Foreskin fibroblast (primary cell): ENCODE measurements at places on chromosomes 7 and 10.

DNA sequence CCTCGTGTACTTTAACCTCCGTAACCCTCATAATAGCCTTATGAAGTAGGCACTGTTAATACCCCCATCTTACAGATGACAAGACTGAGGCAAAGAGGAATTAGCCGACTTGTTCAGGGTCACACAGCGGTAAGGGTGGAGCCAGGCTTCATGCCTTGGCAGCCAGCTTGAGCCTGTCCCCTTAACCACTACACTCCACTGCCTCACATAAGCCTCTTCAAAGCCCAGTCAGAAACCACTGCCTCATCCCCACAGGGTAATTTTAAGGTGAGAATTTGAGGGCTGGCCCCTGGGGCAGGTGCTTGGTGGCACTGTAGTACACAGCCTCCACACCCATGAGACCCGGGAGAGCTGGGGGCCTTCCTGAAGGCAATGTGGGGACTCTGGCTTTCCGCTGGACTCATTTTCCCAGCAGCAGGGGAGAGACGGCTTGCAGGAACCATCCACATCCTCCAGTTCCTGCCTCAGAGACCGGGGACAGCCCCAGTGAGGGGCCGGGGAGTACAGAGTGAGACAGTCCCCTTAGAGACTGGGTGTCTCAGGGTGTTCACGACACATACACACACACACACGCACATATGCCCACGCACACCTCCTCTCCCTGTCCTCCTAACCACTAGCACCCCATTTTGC, 7.6 kb upstream of the C10orf105 start:
- no peak for DNase-seq

DNA sequence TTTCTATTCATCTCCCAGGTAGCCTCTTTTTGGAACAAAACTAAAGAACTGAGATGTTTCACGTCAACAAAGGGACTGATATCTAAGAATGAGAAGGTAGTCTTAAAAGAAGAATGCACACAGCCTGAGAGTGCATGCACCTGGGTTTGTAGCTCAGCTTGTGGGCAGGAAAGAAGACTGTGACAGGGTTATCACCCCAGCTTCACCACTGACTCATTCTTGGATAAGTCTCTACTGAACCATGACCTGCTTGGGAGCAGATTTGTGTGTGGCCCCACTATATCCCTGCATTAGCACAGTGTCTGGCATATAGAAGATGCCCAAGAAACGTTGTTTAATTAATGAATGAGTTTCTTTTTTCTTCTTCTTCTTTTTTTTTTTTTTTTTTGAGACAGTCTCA, 187.5 kb downstream of the GPAM start:
- DNase-seq = no peak

- peak; percentile 19 for DNase-seq
Observed at GRCh38 chr7:83306502-83306901, 143.8 kb upstream of the PCLO start.

- peak; percentile 8 for DNase-seq
Observed at GRCh38 chr10:99457813-99458212, 27.4 kb upstream of the GOT1 start.

- no peak for DNase-seq
Observed at GRCh38 chr7:46424934-46425333, 503.9 kb upstream of the IGFBP3 start.

DNA sequence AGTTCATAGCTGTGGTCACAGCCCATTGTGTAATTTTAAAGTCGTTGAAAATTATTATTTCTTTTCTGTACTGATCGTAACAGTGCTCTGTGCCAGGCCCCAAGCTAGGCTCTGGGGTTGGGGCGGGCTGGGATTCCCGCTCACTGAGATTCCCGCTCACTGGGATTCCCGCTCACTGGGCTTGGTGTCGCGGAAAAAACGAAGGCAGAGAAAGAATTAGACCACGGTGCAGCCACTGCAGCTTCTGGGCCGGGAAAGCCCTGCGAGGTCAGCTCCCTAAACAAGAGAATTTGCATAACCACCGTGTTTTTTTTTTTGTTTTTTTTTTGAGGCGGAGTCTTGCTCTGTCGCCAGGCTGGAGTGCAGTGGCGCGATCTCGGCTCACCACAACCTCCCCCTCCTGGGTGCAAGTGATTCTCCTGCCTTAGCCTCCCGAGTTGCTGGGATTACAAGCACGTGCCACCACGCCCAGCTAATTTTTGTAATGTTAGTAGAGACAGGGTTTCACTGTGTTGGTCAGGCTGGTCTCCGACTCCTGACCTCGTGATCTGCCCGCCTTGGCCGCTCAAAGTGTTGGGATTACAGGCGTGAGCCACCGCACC, 31.2 kb downstream of the FOXK1 start:
- DNase-seq = peak; percentile 56

DNA sequence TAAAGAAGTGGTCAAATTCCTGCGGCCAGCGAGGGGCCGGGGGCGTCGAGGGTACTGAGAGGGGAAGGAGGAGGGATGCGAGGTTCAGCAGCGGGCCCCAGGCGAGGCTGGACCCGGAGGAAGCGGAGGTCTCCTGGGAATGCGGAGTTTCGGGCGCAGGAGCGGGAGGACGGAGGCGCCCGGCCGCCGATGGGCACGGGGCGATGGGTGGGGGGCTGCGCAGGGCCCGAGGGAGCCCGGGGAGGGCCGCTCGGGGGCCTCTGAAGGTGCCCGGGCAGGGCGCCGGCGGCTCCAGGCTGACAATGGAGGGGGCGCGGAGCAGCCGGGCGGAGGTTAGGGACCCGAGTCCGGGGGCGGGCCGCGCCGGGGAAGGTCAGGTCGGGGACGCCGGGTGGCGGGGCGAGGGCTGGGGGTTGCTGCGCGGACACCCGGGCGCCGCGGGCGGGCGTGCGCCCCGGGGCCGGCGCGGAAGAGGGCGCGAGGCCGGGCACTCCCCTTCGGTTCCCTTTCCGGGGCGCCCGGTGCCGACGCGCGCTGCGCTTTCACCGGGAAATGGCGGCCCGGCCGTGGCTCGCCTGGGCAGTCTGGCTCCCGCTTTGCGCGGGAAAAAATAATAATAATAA, 683 bp downstream of the MACROH2A2 start:
- DNase-seq = no peak

- DNase-seq = no peak
Observed at GRCh38 chr7:118511146-118511545, 286.6 kb downstream of the ANKRD7 start.

DNA sequence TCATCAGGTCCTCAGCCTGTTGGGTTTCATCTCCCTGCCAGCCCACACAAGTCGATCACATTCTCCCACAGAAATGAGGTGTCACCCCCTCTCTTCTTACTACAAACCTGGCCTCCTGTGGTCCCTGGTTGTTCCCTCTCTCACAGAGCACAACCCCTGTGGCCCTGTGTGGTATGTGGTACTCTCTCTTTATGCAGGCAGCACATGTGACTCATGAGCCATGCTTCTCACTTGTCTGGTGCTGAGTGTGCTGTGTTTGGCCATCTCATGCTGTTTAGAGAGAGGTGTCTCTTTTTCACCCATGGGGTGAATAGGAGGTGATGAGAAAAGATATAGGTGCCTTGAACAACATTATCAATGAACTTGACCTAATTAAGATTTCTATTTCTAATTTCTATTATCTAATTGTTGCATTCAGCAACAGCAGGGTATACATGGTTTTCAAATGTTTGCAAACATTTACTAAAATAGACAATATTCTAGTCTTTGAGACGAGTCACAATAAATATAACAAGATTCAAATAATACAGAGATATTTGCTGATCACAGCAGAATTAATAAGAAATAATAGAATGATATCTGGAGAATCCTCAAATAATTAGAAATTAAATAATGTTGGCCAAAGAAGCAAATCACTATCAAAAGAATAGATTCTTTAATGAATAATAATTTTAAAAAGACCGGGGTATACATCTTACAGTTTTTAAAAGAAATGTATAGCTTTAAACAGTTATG, 633.8 kb upstream of the IGFBP3 start:
- peak; percentile 75 for DNase-seq

DNA sequence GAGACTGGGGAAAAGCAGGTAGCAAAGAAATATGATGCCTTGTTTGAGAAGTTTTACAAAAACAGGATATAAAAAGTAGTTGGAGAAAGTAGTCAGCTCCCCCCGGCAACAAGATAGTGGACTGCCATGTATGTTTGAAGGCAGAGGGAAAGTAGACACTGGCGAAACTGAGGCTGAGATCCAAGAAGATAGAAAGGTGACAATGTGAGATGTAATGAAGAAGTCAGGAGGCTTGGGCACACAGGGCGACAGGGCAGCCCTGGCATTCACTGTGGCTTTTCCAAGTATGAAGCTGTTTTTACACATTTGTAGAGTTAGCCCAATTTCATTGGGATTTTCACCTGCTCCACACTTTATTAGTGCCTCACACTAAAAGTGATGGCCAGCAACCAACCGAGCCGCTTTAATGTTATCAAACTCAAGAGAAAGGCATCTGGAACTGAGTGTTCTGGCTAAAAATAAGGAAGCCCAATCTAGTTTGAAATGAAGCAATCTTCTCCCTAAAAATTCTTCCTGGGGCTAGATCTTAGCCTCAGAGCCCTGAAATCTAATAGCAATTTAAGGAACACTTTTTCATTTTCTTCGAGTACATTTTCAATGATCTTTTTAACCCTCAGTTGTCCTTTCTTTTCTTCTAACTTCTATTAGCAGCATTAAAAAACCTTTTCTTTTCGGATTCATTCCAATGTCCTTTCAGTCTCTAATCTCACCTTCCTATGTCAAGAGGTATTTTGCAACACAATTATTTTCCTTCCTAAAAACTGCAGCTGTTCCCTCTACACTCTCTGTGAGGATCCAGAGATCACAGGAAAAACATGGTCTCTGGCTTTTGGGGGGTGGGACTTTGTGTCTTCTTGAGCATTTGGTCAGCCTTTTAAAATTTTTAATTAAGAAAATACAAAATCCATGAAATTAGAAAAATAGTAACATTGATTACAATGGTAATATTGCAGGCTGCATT, 108.0 kb downstream of the RNLS start:
- no peak for DNase-seq

DNA sequence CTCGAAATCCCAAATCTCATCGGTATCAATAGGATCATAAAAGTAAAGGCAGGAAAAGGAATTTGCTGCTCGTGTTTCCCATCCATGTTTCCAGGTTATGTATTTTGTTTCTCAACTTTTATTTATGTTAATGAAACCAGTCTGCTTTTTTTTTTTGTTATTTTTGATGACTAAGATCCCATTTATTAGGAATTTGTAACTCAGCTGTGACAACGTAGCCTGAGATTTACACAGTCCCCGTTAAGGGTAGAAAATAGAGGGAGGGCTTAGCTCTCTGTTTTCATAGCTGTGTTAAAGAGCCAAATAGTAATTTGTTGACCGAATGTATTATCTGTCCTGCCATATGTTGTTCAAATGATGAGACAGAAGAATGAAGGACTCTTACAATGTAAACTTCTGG, 164.0 kb downstream of the MGMT start:
- no peak for DNase-seq

- DNase-seq = no peak
Observed at GRCh38 chr10:99540657-99541531, 8.2 kb downstream of the NKX2-3 start.

GRCh38 chr10:22760025-22760424, 45.6 kb upstream of the PIP4K2A start:
- no peak for DNase-seq

- DNase-seq = no peak
Observed at GRCh38 chr7:63077841-63078240, 920.8 kb upstream of the ZNF722 start.

DNA sequence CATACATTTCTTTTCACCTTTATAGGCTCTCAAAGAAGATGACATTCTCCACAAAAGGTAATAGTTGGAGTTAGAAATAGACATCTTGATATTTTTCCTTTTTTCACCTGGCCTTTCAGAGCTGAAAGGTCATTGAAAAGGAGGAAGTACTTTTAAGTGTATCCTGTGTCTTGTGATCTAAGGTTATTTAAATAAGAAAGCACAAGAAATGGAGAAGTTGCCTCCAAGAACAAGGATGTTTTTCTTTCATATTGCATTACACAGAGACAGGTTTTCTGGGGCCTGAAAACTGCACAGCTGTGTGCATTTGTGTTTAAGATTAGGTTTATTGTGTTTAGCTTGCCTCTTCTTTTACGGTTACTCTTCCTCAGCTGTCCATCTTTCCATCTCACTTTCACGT, 103.4 kb upstream of the SEMA3D start:
- no peak for DNase-seq

DNA sequence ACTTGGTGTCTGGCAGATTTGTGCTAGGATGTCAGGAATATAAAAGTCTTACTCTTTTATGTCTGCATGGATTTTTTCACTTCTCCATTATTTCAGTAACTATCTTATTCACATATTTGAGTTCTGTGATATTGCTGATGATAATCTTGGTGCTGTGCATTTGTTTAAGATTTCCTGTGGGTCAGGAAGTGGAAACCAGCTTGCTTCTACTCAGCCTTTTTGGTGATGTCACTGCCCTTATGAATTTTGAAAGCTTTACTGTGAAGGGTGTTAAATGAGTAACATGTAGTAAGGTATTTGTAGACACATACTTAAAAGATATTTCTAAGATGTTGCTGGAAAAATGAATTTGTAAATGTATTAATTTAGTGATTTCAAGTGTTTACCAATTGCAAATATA, 69.5 kb upstream of the VOPP1 start:
- DNase-seq = no peak

GRCh38 chr10:48573045-48573444, 31.8 kb downstream of the ARHGAP22 start:
- no peak for DNase-seq

GRCh38 chr10:62388328-62388727, 14.2 kb downstream of the ZNF365 start:
- no peak for DNase-seq

GRCh38 chr7:36207451-36208291, 54.6 kb downstream of the EEPD1 start:
- no peak for DNase-seq

DNA sequence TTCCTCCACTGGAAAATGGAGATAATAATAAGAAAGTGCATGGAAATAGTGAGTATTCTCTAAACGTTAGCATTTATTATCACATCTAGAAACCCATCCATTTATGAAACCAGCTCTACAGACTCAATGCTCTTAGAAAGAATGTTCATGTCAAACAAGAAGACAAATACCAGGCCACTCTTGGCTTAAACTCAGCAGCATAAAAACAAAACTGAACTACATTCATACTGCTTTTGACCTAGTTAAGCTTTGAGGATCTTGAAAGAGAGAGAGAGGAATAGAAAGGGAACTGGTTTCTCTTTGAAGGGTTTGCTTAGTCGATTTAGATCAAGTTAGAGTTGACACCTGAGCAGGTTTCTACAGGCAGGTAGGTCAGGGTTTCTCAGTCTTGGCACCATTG, 332.9 kb upstream of the PRKCQ start:
- DNase-seq = no peak

GRCh38 chr7:44849259-44849884, 1.5 kb upstream of the H2AZ2 start:
- no peak for DNase-seq

DNA sequence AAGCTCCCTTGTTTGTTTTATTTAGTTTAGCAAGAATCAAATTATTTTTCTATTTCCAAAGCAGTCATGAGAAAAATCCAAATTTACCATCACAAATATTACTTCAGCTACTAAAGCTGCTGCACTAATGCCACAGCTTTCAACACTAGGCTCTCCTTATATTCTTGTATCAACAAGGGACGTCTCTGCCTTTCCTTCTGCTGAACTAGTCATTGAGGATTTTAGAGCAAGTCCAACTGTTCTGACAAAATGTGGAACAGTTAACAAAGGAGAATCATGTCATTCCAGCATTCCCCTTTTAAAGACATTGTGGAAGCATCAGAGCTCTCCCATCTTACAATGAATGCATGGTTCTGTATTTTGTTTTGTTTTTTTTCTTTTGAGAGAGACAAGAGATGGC, 28.6 kb downstream of the FAM13C start:
- no peak for DNase-seq

- no peak for DNase-seq
Observed at GRCh38 chr10:71523756-71524155, 127.0 kb downstream of the CDH23 start.

- DNase-seq = no peak
Observed at GRCh38 chr7:115056019-115056418, 134.1 kb downstream of the MDFIC start.
